ENCODE measurements at places on chromosomes 5 and 9.

DNA sequence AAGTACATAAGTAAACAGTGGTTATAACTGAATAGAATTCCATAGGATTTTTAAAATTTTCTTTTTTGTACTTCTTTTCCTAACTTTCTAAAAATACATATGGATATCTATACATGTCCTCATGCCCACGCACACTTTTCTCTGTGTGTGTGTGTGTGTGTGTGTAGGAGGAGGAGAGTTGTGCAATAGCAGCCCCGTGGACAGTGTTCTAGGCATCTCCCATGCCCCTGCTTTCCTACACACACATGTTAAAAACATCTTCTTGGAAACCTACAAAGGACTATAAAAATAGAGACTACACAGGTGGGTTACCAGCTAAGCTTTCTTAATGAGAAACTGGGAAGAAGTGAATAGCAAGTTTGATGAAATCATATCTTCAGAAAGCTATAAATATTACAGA is 19.8 kb upstream of the HEXB start:
- DNase-seq = no peak

GRCh38 chr5:169286572-169287300 is 14.2 kb downstream of the SLIT3 start:
- DNase-seq = no peak

- DNase-seq = no peak
Measured at GRCh38 chr5:79562351-79563246, 48.7 kb upstream of the HOMER1 start.

DNA sequence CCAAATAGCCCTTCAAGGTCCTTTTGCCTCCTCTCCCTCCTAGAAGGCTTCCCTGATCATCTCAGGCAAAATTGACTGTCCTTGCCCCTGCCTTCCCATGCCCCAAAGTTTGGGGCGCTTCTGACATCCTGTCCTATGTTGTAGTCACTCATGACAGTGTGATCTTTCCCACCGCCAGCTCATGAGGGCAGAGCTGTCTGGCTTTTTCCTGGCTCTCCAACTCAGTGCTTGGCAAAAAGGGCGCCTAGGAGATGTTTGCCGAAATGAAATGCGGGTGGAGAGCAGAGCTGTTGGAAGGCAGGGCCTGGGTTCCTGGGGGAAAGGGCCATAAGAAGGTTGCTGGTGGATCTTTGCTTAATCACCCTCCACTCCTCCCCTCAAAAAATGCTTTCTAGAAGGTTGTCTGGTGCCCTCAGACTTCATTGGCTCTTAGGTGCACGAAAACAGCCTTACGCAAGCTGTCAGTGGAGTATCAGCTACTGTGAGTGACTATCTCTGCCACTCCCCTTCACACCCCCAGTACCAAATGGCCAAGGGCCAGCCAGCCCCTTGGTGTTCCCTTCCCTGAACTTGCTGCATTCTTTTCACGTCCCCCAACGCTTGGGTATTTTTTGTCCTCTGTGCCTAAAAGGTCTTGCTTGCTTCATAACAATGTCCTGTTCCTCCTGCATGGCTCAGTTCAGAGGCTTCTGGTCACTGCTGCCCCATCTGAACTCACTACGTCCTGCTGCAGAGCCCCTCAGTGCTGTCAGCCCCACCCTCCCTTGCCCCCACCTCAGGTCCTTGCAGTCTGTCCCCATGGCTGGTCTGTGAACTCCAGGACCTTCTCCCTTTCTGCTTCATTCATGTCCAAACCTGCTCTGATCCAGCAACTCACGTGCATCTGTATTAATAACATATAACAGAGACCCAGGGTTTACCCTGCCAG is 2.6 kb upstream of the SLC25A51 start:
- DNase-seq = no peak

- DNase-seq = peak; percentile 40
Measured at GRCh38 chr5:135398160-135398854, 724 bp downstream of the MACROH2A1 start.

DNA sequence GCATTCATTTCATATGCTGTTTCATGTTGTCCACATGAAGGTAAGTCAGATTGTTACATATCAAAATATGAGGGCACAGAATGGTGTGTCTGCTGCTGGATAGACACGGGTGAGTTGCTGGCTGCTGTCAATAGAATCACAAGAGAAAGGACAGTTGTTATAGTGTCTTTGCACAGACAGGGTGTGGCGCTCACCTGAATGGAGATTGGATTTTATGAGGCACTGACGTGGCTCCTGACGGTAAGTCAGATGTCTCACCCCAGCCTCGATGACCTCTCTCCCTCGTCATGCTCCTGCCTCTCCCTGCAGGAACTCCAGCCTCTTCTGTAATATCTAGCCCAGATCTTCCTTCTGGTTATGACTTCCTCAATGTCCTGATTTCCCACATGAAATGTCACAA is 75.4 kb upstream of the SELENOP start:
- no peak for DNase-seq

- peak; percentile 41 for DNase-seq
Measured at GRCh38 chr5:73826301-73827105, 200.5 kb downstream of the ARHGEF28 start.

GRCh38 chr9:12695474-12695873 is 2.3 kb downstream of the TYRP1 start:
- no peak for DNase-seq

GRCh38 chr5:156407251-156407650 is 80.3 kb downstream of the SGCD start:
- DNase-seq = no peak

DNA sequence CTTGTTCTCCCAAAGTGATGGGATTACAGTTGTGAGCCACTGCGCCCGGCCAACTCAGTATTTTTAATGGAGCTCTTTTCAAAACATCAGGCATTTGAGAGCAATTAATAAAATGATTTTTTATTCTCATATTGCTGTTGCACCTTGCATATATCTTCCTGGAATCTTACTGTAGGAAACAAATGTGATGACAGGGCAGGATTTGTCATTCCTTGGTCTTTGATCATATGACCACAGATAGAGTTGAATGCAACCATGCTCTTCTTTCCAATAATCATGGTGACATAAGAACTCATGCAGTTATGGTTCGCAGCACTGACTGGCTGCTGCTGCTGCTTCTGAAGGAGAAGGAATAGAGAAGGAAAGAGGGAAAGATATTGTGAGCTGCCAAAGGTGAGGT is 28.1 kb downstream of the CARTPT start:
- DNase-seq = no peak

- DNase-seq = no peak
Measured at GRCh38 chr9:77710316-77710715, 62.2 kb upstream of the GNA14 start.

DNA sequence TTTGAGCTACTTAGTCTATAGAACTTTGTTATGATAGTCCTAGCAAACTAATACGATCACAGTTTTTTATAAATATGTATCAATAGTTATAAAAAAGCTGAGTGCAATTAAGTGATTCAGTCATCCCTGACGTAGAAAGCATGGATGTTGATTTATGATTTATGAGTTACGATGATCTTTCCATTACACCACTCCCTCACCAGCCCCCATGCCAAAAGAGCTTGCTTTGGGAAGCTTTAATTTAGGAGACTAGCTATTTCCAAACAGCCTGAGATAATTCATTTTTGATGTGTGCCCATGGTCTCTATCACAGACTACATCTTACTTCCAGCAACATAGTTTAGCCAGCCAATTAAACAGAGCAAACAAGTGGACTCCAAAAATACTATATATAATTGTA is 256.8 kb downstream of the GABRG2 start:
- DNase-seq = no peak

DNA sequence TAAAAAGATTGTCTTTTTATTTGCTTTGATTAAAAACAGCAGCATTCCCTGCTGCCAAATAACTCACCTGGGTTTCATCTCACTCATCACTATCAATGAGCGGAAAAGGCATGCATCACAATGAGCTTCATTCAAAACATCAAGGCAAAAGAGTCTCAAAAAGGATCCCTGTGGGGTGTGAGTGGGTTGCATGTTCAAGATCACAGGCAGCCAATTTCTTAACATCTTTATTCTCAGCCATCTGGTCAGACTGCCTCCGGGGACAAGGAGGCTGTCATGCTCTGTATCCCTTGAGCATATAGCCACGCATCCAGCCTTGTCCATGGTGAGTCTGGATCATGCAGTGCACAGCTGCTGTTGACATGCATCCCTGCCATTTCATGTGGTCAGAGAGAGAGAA is 117.1 kb downstream of the ICE1 start:
- no peak for DNase-seq

GRCh38 chr5:76175821-76176403 is 92.7 kb downstream of the SV2C start:
- no peak for DNase-seq

GRCh38 chr5:106288979-106289378 is 1381.8 kb downstream of the EFNA5 start:
- no peak for DNase-seq

DNA sequence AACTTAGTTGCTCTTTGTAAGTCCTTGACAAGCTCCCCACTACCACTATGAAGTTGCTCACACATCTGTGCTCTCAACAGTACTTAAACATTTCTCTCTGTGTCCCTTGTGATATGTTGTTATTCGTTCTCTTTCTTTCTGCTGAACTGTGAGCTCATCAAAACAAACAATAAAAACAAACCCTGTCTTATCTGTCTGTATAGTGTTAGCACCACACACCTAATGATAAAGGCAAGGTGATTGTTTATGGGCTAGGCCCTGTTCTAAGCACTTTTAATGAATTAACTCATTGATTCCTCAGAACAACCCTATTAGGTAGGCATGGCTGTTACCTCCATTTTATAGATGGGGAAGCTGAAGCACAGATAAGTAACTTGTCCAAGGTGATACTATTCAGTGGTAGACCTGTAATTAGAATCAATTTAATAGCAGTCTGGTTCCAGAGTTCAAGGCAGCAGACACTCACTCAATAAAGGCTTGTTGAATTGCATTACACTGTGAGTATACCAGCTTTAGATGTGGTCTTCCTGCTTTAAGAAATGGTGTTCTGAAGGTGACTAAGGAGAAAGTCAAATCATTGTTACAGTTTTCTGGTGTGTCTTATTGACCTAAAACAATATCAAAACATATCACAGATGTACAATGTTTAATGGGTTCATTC is 153.6 kb upstream of the ELL2 start:
- DNase-seq = no peak

GRCh38 chr9:109118808-109119438 is 824 bp downstream of the TMEM245 start:
- no peak for DNase-seq
